NCI-H1436 treated with DMSO at 0.1 percent for 48 hours (cell line): ENCODE measurements at places on chromosomes 3 and 15.

DNA sequence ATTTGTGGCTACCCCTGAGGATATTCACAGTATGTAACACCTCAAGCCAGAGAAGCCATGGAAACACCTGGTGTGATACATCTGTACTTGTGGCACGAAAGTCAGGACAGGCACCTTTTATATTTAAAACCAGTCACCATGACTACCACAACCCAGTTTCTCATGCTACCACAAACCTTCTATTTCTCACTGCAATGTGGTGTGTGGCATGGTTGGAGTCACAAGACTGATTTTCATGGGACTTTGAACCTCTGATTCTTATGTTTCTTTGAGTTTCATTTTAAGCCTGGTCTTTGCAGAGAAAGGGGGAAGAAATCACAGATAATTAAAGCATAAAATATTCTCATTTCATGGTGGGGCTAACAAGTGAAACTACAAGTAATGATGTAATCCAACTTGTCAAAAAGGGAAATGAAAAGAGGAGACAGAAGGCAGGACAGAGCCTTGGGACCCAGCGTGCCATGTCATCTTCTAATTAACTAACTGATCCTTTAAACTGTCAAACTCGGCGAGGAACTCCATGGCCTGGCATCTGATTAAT, 175.9 kb downstream of the PDZRN3 start:
- DNase-seq: no peak

- DNase-seq: no peak
Observed at GRCh38 chr3:123286308-123287023, 84.7 kb downstream of the SEC22A start.

- no peak for DNase-seq
Observed at GRCh38 chr3:118946449-118946848, 88.2 kb downstream of the IGSF11 start.

DNA sequence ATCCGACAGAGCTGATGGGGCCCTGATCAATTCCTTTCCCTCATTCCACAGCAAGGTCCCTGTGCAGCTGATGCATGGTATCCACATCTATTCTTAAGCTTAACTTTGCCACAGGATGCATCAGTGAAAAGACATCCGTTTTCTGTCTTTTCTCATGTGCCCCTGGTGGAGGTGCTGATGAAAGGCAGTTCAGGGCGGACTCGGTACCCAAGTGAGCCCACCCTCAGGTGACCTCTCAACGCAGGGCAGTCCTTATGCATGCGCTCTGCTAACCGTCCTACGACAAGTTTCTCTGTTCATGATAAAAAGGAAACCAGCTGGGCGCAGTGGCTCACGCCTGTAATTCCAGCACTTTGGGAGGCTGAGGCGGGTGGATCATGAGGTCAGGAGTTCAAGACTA, 251.4 kb downstream of the ADAMTS17 start:
- no peak for DNase-seq

DNA sequence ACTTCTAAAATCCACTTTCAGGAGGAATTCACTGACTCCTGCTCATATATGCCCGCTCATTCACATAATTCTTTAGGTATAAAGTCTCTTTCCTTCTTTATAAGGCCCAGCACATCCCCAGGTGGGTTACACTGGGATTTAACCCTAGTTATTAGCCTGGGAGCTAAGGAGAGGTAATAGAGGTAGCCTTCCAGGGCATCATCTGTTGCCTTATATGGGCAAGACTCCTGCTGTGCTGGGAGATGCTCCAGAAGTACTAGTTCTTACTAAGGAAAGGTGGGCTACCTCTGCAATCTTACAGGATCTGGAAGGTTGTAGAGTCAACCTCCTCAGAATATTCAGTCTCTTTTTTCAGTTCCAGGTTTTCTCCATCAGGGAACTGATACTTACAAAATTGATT, 13.1 kb upstream of the IFT57 start:
- no peak for DNase-seq

GRCh38 chr15:100373120-100373896, 31.5 kb upstream of the ADAMTS17 start:
- no peak for DNase-seq

GRCh38 chr3:162626172-162626571, 1129.6 kb downstream of the OTOL1 start:
- peak; percentile 93 for DNase-seq

DNA sequence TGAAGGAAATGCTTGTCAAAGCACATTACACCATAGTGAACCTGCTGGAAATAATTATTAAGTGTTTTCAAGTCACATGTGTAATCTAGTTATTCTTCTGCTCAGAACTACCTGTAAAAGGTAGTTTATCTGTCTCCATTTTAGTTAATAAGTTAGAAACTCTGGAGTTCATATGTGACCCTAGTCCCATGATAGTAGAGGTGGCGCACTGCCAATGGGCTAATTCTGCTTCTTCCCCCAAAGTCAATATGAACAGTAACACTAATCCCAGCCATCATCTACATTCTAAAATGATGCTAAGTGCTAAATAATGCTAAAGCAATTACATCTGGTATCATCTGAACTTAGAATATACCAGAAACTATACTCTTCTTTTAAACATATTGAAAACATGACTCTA, 361.0 kb upstream of the NECTIN3 start:
- DNase-seq: no peak

DNA sequence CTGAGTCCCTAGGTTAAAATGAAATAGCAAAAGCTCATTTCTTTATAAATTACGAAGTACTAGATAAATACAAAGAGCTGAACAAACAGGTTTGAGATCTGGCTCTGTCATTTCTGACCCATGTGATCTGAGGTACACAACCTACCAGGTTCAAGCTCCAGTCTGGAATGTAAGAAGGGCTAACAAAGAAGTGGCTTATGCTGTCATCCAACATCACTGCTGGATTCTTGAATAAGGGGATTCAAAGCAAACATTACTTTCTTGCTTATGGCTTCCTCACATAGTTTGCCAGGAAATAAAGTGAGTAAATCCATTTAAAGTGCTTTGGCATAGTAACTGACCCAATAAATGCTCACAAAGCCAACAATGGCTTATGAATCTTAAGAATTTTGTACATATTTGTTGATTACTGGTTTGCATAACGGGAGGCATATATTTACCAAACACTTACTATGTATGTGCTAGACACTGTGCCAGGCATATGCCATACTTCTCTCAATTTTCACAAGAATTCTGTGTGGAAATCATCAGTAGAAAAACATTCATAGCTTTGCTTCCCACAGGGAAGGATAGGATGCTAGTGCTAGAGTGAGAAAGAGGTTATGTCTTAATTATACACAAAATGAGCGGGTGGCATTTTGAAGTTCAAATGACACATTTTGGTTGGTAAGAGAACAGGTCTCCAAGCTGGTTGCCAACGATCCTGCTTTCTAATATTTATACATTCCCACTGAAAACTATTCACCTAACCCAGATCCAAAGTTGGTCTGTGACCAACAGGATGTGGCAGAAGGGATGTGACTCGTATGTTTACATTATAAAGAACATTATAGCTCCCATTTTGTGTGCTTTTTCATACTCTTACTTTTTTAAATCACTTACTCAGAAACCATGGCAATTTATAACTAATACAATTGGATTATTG, 38.7 kb upstream of the CSPG5 start:
- no peak for DNase-seq

GRCh38 chr3:74119221-74119620, 494.5 kb upstream of the PDZRN3 start:
- no peak for DNase-seq

GRCh38 chr3:124299831-124300230, 307.9 kb upstream of the ROPN1 start:
- DNase-seq: no peak
